Stimulated activated CD4-positive, alpha-beta T cell treated with anti-CD3 and anti-CD28 coated beads, Interleukin-2, amount 100 ng/mL, for 48 hours (primary cell): ENCODE measurements at places on chromosomes 1 and 21.

DNA sequence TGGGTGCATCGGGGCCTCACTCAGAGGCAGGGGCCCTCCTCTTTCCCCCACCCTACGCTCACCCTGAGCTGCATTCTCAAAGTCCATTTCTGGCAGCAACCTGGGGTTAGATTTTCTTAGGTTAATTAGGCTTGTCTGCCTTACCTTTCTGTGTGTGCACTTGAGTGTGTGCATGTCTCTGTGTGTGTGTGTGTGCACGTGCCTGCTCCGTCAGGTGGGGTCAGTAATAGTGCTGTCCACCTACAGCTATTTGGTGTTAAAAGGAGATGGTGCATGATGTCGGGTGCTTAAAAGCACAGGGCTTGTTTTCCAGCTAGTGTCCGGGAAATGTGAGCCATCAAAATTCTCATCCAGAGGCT lies 257.9 kb downstream of the CAMTA1 start:
- DNase-seq = no peak

- DNase-seq = no peak
Observed at GRCh38 chr1:156847591-156848460, 11.1 kb downstream of the INSRR start.

GRCh38 chr21:46217511-46218196 lies 10.9 kb downstream of the LSS start:
- no peak for DNase-seq

DNA sequence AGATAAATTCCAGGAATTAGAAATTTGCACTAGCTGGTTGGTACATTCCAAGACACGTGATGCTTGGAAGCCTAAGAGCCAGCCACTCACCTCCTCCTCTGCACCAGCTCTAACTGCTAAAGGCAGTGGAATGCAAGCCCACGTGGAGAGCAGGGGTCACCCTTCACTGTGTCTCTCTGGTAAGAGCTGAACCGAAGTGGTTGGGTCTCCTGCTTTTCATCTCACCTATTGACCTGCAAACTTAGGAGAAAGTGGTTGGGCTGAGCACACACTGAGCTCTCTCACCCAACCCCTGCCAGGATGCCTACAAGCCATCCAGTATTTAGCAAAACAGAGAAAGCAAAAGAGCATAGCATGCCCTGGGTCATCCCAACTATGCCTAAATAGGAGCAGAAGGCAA lies 19.3 kb downstream of the HAO2 start:
- no peak for DNase-seq

DNA sequence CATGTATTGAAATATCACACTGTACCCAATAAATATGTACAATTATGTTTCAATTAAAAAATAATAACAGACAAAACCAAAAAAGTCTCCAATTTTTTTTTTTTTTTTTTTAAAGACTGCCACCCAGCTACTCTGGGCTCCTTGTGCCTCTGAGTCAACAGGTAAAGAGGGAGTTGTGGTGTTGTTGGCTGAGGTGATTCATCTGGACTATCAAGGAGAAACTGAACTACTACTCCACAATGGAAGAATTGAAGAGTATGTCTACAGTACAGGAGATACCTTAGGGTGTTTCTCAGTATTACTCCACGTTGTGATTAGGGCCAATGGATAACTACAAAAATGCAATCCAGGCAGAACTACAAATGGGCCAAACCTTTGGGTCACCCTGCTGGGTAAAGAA lies 67.9 kb downstream of the SCMH1 start:
- no peak for DNase-seq

GRCh38 chr1:94528826-94529225 lies 12.7 kb downstream of the F3 start:
- no peak for DNase-seq

DNA sequence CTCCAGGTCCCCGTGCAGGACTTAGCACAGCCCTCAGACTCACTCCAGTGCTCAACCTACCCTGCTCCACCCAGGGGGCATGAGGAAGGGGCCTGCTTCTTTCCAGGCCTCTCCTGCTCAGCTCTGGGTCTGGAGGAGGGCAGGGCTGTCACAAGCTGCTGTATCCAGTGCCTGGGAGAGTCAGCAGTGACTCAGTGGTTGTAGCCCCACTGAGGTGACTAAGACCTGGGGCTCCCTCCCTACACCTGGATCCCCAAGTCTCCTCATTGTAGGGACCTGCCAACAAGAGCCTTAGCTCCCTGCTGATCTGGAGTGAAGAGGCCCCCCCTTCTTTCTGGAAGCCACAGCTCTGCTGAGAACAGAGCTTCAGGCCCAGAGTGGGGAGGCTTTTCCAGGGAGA lies 36.1 kb upstream of the FAM131C start:
- DNase-seq = no peak
